ENCODE measurements at places on chromosomes 7 and 10.

GRCh38 chr10:95663496-95663895, 7.0 kb upstream of the ALDH18A1 start:
- DNase-seq: no peak

GRCh38 chr7:158166386-158167340, 421.0 kb downstream of the PTPRN2 start:
- DNase-seq: peak; percentile 19

GRCh38 chr7:87570178-87570577, 30.5 kb downstream of the ABCB1 start:
- DNase-seq: no peak

DNA sequence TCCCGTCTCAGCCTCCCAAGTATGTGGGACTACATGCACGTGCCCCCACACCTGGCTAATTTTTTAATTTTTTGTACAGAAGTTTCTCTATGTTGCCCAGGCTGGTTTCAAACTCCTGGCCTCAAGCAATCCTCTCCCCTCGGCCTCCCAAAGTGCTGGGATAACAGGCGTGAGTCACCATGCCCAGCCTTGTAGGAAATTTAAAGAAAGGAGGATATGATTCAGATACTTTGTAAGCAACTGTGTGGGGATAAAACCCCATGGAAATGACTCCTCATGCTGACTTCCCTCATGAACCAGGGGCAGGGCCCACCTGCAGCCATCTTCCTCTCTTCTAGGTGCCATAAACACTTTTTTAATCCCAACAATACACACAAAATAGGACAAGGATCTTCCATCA, 50.2 kb downstream of the APBB1IP start:
- no peak for DNase-seq

- no peak for DNase-seq
Observed at GRCh38 chr7:1470901-1471300, 11.6 kb upstream of the MICALL2 start.

DNA sequence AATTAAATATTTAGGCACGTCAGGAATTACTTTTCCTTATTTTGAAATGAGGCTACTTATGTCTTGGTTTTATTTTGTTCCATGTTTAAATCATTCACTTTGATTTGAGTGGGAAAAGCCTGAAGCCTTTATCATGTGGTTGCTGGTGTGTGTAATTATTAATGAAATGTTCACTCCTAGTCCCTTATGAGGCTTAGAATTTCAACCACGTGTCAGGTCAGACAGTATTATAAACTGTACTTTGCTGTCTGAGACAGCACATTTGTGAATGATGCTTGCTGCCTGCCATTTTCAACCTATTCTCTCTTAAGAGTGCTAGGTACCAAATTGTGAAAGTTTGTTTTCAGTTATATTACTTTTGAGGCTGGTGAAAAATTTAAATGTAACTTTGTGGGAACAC, 58.9 kb downstream of the COL17A1 start:
- DNase-seq: no peak

GRCh38 chr10:123911866-123912265, 20.3 kb upstream of the CPXM2 start:
- no peak for DNase-seq

- DNase-seq: no peak
Observed at GRCh38 chr7:48105045-48105444, 16.0 kb downstream of the UPP1 start.

GRCh38 chr7:19519443-19520021, 189.3 kb downstream of the POLR1F start:
- no peak for DNase-seq

- no peak for DNase-seq
Observed at GRCh38 chr7:35617041-35617440, 77.9 kb downstream of the HERPUD2 start.

GRCh38 chr7:151687523-151688235, 168.0 kb upstream of the RHEB start:
- DNase-seq: no peak

DNA sequence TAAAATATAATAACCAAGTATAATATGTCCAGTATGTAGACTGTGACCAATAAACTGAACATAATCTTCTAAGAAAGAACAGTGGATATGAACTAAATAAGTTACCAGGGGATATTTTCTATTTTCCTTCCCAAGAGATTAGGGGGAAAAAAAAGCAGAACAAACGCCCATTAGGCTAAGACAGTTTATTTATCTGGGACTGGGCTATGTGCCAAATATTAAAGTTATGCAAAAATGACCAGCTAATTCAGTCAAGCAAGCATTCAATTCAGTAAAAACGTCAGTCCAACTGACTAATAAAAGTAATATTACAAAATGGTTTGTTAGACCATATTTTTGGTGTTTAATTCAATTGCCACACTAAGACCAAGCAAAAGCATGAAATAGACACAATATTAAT, 122.2 kb downstream of the TSPAN12 start:
- DNase-seq: no peak

DNA sequence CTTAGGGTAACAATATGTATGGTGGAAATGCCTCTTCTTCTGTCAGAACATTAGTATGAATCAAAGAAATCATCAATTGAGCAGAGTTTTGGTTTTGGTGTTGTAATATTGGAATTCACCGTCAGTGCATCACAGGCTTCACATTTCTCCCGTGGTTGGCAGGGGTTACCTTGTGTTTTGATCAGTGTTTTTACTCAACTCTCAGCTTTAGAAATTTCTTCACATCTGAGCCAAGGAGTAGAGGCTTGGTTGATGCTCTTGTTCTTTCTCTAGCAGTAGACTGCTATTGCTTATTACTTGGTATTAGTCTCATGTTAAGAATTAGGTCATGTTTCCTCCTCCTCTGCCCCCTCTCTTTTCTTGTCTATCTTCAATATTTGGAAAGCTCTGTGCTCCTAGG, 188.8 kb upstream of the SMIM30 start:
- no peak for DNase-seq

DNA sequence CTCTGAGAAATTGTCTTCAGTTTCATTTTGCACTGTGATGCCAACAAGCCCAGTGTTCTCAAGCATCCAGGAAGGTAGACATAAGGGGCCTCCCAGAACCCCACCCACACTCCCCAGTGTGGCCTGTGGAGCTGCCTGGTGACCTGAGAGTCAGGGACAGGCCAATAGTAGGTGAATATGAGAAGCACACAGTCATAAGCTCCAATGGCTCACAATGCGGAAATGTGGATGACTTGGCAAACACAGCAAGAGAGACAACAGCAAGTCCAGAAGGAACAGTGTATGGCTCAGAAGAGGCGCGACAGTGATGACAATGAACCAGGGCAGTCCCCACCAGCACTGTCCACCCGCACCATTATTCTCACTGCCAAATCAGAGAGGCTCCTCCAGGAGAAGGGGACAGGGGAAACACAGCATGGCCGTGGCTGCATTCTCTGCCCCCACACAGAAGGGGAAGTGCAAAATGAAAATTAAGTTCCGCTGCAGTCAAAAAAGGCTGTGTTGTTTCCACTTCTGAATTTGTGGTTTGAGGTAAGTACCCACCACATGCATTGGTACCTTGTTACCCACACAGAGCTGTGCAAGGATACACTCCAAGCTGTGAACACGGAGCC, 419.8 kb downstream of the GRID1 start:
- no peak for DNase-seq

DNA sequence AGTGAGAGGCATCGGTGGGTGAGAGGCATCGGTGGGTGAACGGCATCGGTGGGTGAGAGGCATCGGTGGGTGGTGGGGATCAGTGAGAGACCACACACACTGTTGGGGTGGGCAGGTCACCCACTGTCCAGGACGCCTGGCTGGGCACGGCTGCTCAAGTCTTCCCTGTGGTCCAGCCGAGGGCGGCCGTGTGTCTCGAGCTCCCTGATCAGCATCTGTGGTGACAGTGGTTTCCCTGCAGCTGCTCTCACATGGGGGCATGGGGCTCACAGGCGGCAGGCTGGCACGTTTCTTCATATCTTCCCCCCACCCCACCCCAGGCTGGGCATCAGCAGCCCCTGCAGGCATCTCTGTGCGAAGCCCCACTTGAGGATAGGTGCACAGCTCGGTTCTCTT, 78.2 kb downstream of the NKX6-2 start:
- no peak for DNase-seq

GRCh38 chr10:23892296-23892695, 316.6 kb upstream of the KIAA1217 start:
- DNase-seq: no peak

DNA sequence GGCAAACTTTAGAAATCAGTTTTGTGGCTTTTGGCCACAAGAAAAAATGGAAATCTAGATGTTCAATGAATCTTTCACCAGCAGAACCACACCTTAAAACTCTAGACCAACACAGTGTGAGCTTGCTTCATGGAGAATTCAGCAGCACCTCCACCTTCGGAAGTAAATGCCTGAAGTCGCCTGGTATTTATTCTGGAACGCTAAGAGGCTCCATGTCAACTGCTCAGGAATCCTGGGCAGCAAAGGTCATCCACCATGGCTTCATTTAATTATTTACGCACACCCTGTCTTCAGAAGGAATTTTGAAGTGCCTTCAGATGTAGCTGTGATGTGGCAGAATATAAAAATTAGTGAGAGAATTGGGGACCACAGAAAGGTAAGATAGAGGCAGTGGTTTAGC, 167.7 kb downstream of the GFRA1 start:
- no peak for DNase-seq

DNA sequence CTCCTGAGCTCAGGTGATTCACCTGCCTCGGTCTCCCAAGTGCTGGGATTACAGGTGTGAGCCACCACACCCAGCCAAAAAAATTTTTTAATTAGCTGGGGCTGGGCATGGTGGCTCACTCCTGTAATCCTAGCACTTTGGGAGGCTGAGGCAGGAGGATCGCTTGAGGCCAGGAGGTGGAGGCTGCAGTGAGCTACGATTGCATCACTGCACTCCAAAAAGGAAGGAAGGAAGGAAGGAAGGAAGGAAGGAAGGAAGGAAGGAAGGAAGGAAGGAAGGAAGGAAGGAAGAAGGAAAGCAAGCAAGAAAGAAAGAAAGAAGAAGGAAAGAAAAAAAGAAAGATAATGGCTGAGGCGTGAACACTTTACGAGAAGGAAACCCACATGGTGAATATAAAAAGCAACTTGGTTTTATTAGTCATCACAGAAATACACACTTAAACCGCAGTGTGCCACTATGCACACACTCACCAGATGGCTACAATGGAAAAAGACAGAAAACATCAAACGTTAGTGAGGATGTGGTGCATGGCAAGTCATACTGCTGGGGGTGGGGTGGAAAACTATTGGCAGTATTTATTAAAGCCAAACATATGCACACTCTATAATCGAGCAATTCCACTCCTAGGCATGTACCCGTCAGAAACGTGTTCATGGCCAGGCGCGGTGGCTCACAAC, 4.4 kb upstream of the CCL26 start:
- no peak for DNase-seq

DNA sequence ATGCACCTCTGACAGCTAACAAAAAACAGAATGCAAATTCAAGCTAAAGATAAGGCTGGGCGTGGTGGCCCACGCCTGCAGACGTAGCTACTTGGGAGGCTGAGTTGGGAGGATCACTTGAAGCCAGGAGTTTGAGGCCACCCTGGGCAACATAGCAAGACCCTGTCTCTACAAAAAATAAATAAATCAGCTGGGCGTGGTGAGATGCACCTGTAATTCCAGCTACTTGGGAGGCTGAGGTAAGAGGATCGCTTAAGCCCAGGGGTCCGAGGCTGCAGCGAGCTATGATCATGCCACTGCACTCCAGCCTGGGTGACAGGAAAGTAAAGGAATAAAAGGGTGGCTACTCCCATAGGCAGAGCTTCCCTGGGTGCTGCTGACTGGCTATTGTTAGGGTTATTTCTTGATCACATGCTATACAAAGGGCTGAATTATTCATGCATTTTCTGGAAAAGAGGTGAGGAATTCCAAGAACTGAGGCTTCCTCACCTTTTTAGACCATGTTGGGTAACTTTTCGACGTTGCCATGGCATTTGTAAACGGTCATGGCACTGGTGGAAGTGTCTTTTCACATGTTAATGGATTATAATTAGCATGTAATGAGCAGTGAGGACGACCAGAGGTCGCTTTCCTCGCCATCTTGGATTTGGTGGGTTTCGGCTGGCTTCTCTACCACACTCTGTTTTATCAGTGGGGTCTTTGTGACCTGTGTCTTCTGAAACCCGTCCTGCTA, 6.9 kb upstream of the PSMG3 start:
- no peak for DNase-seq

DNA sequence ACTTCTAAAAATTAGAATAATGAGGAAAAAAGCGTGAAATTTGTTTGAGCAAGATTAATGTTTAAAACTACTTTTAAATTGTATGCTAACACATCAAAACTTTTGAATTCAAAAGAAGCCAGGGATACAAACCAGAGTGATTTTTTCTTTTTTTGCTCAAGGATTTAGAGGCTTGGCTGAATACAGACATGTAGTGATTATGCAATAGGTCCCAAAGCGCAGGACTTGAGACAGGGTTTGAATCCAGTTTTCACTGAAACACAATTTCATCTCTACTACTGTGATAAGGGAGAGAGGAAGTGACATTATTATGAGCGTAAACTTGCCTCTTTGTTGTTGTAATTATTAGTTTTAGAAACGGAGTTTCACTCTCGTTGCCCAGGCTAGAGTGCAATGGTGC, 207.3 kb downstream of the ZNF33B start:
- no peak for DNase-seq

DNA sequence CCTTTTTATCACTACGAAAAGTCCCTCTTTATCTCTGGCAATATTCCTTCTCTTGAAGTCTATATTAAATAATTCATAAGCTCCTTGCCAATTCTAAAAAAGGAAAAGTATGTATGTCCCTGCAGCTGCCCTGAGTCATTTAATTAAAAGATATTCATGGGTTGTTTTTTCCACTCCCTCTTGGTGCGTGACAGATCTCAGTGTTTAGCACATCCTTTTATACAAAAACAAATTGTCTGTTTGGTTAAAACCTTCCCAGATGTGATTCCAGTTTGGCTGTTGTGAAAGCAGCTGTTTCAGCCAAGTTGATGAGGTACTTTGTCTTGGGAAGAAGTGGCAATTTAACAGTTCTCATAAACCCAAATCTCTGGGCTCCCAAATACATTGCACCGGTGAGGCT, 33.8 kb upstream of the PRLHR start:
- no peak for DNase-seq

DNA sequence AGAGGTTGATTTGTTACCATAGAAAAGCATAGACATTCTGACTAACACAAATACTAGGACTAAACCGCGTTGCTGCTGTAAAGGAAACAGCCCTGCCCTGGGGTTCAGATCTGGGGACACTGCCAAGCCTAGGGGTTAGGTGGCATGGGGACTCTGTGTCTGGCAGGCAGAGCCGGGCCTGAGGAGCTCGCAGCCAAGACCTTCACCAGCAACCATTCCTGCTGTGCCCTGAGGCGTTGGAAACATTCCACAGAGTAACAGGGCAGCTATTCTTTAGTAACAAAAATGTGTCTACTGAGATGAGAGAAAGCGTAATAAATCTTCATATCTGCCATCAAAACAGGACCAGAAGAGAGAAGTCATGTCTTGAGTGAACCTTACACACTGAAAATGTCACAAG, 280.5 kb downstream of the POM121L12 start:
- DNase-seq: no peak

GRCh38 chr7:44288811-44289340, 36.5 kb downstream of the CAMK2B start:
- DNase-seq: peak; percentile 18
